ENCODE measurements at places on chromosomes 2 and 18. TPM values are rescaled to one million over a fixed set of nuclear protein-coding genes. Genes with fewer than 3 reads are reported as not detected.

RBKS gene
- 33.1 TPM for total RNA-seq

RSAD2 gene
- 2.3 TPM for total RNA-seq

FBXO15 gene
- not detected for total RNA-seq

TANC1 gene
- total RNA-seq: 56.9 TPM

ECEL1 gene
- total RNA-seq: not detected

TMEM178A gene
- total RNA-seq: 4.0 TPM

NYAP2 gene
- total RNA-seq: not detected

DNA sequence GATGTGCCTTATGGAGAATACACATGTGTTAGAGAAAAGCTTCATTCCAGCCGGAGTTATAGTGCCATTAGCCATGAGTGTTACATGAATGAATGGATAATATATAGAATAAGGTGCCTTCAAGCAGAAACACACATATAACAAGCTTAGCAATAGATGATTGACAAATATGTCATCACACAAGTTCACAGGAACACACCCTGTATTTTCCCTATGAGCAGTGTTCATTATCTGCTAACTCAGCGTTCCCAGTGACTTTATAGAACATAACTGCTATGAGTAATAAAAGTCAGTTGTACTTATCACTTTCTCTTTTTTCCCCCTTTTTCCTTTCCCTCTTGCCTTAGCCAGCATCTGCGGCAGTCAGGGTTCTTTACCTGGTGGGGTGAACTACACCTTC lies 65.1 kb downstream of the TIMM21 start:
- peak overlapping the region; percentile 53 for H3K27ac ChIP-seq
- H3K4me1 ChIP-seq: no peaks in the 10 kb centered on the region
- no peak overlapping the region for H3K4me3 ChIP-seq
- H3K27me3 ChIP-seq: no peaks in the 10 kb centered on the region

GRCh38 chr18:43692099-43692690 lies 414.9 kb upstream of the SYT4 start:
- H3K27me3 ChIP-seq: no peaks in the 10 kb centered on the region
- no peak for DNase-seq
- H3K27ac ChIP-seq: no peak overlapping the region
- no peaks in the 10 kb centered on the region for H3K4me1 ChIP-seq
- H3K4me3 ChIP-seq: no peak overlapping the region

- peak overlapping the region; percentile 73 for H3K27ac ChIP-seq
- H3K4me1 ChIP-seq: no peaks in the 10 kb centered on the region
- H3K4me3 ChIP-seq: peak overlapping the region; percentile 59
- H3K36me3 ChIP-seq: no peaks in the 10 kb centered on the region
- no peak for DNase-seq
- H3K27me3 ChIP-seq: no peaks in the 10 kb centered on the region
Measured at GRCh38 chr18:55588870-55589595, 1.0 kb upstream of the TCF4 start.

DNA sequence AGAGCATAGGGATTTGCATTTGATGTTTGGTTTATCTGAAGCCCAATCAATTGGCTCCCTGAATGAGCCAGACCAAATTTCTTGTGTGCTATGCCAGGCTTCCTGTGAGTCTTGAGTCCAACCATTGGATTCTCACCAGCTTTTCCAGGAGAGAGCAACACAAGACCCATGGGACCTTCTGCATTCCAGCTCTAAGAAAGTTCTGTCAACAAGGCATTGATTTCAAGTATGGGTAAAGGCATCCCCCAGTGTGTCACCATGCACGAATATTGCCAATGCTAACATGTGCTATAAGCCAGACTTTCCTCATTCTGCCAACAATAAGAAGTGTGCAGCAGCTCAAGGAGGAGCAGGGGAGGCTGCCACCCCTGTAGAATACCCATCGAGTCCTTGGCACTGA lies 266.6 kb downstream of the ETAA1 start:
- H3K4me1 ChIP-seq: no peaks in the 10 kb centered on the region
- no peak overlapping the region for H3K27ac ChIP-seq
- no peaks in the 10 kb centered on the region for H3K27me3 ChIP-seq

GRCh38 chr2:206798000-206798399 lies 32.6 kb downstream of the FASTKD2 start:
- H3K27ac ChIP-seq: no peak overlapping the region
- no peak for DNase-seq
- no peaks in the 10 kb centered on the region for H3K27me3 ChIP-seq
- no peaks in the 10 kb centered on the region for H3K36me3 ChIP-seq
- H3K4me3 ChIP-seq: no peak overlapping the region

DNA sequence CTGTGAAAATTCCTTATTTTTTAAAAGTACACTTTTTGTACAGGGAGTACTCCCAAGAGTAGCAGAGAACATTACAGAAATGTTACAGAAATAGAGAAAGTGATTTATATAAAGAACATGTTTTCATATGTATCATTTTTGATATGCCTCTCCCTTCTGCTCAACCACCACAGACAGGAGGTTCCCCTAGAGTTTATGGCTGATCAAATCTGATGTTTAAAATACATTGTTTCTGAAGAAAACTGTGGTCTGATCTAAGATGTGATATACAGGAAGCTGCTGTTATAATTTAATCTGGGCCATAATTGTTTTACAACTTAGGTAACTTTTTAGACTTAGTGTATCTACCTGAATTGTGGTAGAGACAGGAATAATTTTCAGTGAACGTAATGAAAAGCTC lies 37.0 kb downstream of the STAT4 start:
- H3K27ac ChIP-seq: no peak overlapping the region
- H3K4me1 ChIP-seq: no peaks in the 10 kb centered on the region
- DNase-seq: no peak

GRCh38 chr2:219296142-219296541 lies 13.1 kb downstream of the PTPRN start:
- no peak overlapping the region for H3K4me3 ChIP-seq
- no peaks in the 10 kb centered on the region for H3K4me1 ChIP-seq
- H3K36me3 ChIP-seq: no peaks in the 10 kb centered on the region
- no peaks in the 10 kb centered on the region for H3K27me3 ChIP-seq
- no peak overlapping the region for H3K27ac ChIP-seq

- no peaks in the 10 kb centered on the region for H3K4me1 ChIP-seq
- no peaks in the 10 kb centered on the region for H3K27me3 ChIP-seq
- no peaks in the 10 kb centered on the region for H3K36me3 ChIP-seq
Measured at GRCh38 chr18:62814132-62814759, 98.9 kb downstream of the PHLPP1 start.

DNA sequence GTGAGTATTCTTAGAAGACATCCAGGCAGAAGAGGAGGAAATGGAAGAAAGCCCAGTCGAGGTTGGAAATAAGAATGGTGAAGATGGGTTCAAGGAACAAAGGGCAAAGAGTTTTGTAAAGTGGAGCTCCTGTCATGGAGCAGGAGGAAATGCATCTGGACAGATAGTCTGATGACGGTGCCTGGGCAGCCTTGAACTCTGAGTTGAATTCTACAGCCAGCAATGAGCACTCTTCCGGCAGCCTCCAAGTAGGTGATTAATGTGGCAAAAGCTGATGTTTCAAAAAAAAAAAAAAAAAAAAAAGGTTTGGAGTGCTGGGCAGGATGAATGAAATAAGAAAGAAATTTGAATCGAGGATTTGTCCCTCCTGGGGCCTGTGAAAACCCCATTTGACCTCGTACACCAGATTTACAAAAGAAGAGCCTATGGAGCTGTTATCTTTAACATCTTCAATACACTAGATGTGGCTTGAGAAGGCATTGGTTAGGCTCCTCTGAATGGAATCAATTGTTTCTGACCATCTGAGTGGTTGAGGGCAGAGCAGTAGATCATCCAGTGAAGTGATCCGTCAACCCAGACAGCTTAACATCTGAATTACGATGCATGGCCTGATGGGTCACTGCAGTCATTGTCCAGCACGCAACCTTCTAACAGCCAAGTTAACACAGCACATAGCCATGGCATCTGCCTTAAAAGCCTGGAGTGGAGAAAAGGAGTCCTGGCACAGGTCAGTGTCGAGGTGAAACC lies 449.7 kb downstream of the TXNL1 start:
- no peaks in the 10 kb centered on the region for H3K36me3 ChIP-seq
- no peak for DNase-seq
- H3K27me3 ChIP-seq: no peaks in the 10 kb centered on the region
- no peak overlapping the region for H3K27ac ChIP-seq
- H3K4me1 ChIP-seq: no peaks in the 10 kb centered on the region

DNA sequence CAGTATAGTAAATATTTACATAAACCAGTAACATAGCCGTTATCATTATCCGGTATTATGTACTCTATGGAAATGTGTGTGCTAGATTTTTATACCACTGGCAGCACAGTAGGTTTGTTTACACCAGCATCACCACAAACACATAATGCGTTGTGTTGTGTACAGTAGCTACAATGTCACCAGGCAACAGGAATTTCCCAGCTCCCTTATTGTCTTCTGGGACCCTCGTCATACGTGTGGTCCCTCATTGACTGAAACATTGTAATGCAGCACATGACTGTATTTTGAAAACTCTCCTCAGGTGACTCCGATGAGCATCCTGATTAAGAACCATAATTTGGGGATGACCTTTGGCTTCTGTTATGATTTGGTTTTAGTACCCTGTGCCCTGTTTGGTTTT lies 31.3 kb downstream of the EHD3 start:
- H3K4me3 ChIP-seq: no peak overlapping the region
- no peak for DNase-seq
- H3K36me3 ChIP-seq: no peaks in the 10 kb centered on the region

GRCh38 chr2:55033921-55034320 lies 16.3 kb downstream of the RTN4 start:
- no peak for DNase-seq
- no peak overlapping the region for H3K4me3 ChIP-seq
- H3K4me1 ChIP-seq: no peaks in the 10 kb centered on the region

- H3K36me3 ChIP-seq: no peaks in the 10 kb centered on the region
- no peak overlapping the region for H3K27ac ChIP-seq
- H3K4me1 ChIP-seq: no peaks in the 10 kb centered on the region
- H3K4me3 ChIP-seq: no peak overlapping the region
Measured at GRCh38 chr2:4930704-4931103, 761.5 kb upstream of the SOX11 start.

GRCh38 chr2:191867507-191867847 lies 20.6 kb upstream of the CAVIN2 start:
- no peak for DNase-seq
- H3K36me3 ChIP-seq: no peaks in the 10 kb centered on the region
- H3K27me3 ChIP-seq: no peaks in the 10 kb centered on the region
- H3K4me3 ChIP-seq: no peak overlapping the region

GRCh38 chr2:31253356-31254131 lies 19.6 kb downstream of the EHD3 start:
- no peak overlapping the region for H3K27ac ChIP-seq
- H3K36me3 ChIP-seq: no peaks in the 10 kb centered on the region
- H3K4me3 ChIP-seq: no peak overlapping the region
- peaks cover 17% of the 10 kb centered on the region for H3K4me1 ChIP-seq
- no peaks in the 10 kb centered on the region for H3K27me3 ChIP-seq

GRCh38 chr2:152354069-152354755 lies 19.2 kb downstream of the FMNL2 start:
- no peaks in the 10 kb centered on the region for H3K4me1 ChIP-seq
- H3K4me3 ChIP-seq: no peak overlapping the region
- no peaks in the 10 kb centered on the region for H3K36me3 ChIP-seq
- H3K27ac ChIP-seq: no peak overlapping the region

DNA sequence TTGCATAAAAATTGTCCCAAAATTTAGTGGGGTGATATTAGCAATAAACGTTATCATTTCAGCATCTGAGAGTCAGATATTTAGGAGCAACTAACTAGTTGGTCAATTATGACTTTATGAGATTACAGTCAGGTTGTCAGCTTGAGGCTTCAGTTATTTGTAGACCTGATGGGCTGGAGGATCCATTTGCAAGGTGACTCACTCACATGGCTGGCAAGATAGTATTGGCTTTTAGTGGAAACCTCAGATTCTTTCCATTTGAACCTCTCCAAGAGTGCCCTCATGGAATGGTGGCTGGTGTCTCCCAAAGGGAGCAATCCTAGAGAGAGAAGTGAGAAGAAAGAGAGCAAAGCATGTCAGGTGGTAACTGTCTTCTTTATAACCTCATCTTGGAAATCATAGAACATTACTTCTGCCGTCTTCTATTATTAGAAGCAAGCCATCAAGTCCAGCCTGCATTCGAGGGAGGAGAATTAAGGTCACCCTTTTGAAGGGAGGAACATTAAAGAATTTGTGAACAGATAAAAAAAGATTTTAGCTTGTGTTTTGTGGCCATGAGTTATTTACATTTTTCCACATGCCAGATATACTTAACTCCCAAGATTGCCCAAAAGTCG lies 92.5 kb downstream of the HAUS1 start:
- H3K36me3 ChIP-seq: no peaks in the 10 kb centered on the region
- H3K27me3 ChIP-seq: no peaks in the 10 kb centered on the region
- H3K4me1 ChIP-seq: peaks cover 7% of the 10 kb centered on the region
- no peak for DNase-seq

- no peaks in the 10 kb centered on the region for H3K4me1 ChIP-seq
- H3K36me3 ChIP-seq: no peaks in the 10 kb centered on the region
- H3K27me3 ChIP-seq: no peaks in the 10 kb centered on the region
- H3K27ac ChIP-seq: no peak overlapping the region
Measured at GRCh38 chr2:37832590-37833197, 92.4 kb upstream of the RMDN2 start.

DNA sequence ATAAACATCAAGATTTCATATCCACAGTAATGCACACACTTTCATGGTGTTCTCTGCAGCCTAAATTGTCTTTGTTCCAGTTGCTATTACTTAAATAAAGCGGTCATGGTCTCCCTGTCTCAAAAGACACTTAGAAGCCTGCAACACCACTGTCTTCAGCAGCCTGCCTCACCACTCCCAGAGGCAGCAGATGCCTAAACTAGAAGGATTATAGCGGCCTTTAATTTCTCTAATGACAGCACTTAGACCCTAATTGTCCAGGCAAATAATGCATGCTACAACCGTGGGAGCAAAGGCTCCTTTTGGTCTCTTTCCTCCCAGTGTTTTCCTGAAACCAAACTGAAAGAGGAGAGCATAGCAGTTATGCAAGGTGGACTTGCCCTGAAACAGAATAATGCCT lies 248.8 kb upstream of the SLC39A10 start:
- H3K4me1 ChIP-seq: no peaks in the 10 kb centered on the region
- DNase-seq: no peak
- H3K4me3 ChIP-seq: no peak overlapping the region
- H3K27ac ChIP-seq: no peak overlapping the region

DNA sequence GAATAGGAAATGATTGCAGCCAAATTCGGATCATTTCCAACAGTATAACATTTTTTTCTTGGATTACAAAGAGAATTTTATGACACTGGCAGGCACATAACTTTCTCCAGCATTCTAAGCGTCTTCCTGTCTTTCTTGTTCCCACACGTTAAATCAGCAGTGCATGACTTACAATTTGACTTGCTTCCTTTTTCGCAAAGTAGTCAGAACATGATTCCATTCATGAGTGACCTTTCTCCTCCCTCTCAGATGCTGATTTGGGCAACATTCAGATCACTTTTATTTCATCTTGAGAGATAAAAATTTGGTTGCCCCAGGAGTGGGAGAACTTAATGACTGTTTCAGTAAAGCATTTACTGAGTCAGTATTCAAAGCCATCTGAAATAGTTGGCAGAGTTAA lies 858.7 kb upstream of the ACVR2A start:
- DNase-seq: no peak
- no peak overlapping the region for H3K27ac ChIP-seq
- no peaks in the 10 kb centered on the region for H3K27me3 ChIP-seq

- H3K4me1 ChIP-seq: no peaks in the 10 kb centered on the region
- H3K4me3 ChIP-seq: peak within 1 kb of the TSS; percentile 31
- H3K27ac ChIP-seq: no peak within 1 kb of the TSS
- DNase-seq: no peak
- H3K36me3 ChIP-seq: no peaks in the 10 kb centered on the region
Measured at GRCh38 chr2:102619414-102620319, at the start of gene SLC9A2. TSS of gene SLC9A2 (plus strand) at chr2:102619553. CDS start at chr2:102619849, 296 bp downstream.

- H3K27me3 ChIP-seq: no peaks in the 10 kb centered on the region
- no peak overlapping the region for H3K4me3 ChIP-seq
Measured at GRCh38 chr18:22284581-22285360, 115.4 kb downstream of the GATA6 start.
